ENCODE measurements at places on chromosomes 6 and 20.

DNA sequence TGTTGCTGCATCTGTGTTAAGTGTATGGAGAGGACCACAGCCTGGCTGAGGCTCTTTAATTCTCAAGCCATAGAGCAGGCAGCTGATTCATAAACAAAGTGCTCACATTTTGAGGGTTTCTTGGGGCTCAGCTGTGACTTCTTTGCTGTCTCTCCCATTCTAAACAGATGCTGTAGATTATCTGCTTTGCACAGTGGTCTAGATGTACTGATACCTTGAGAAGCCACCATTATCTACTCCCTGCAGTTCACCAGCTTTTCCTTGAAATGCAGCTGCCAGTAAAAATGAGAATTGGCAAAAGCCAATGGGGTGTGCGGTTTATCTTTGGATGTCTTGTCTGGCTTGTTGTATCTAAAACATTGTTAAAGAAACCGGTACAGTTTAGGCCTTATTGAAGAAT, 5.2 kb upstream of the CNR1 start:
- DNase-seq, result no peak

DNA sequence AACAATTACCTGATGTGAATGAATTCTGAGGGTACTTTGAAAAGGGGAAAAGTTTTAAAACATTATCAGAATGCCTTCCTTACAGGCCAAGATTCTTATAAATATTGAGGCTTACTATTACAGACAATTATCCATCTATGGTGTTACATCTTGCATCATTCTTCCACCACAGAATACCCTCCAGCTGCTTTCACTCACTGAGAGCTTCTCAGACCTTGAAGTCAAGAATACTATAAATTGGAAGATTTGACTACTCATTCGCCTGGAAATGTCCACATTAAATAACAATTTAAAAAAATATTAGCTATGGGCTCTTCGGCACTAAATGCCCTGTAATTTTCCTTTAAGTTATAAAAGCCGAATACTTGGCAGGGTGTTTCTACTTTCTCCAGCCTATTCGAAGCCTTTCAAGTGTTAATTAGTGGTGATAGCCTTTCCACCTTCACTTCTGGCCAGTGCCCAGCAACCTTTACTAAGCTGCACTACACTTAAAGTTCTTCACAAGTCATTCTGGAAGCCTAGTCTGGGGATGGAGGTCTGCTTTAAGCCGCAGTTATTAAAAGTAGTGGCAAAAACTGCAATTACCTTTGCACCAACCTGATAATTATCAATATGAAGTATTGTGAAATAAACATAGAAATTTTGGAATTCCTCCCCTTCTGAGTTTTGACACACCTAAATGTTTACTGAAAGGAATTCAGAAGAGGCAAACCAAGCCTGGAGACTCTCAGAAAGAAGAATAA, 100.9 kb downstream of the BMP5 start:
- DNase-seq, result no peak

DNA sequence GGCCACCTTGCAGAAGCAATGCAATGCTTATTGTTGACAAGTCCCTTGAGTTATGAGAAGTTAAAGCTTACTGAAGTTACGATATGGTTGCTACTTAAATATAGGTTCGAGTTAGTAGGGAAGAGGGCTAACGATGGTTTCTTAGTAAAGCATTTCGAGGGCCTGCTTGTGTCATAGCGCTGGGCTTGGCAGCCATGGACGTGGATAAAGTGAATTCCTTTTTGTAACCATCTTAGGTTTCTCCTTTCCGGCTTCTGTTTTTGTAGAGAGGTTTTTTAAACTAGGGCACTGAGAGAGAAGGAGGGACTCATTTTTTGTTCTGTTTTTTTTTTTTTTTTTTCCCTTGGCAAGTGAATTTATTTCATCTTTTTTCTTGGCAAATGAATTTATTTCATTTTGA, 27.6 kb downstream of the TIAM2 start:
- DNase-seq, result no peak

- no peak for DNase-seq
Measured at GRCh38 chr6:159946912-159947311, 22.0 kb upstream of the IGF2R start.
